ENCODE measurements at places on chromosomes 2 and 18.
A peak's percentile ranks its signal among the peaks of the same experiment; 100 is the strongest.

GRCh38 chr2:42087137-42087856 is 39.5 kb downstream of the PKDCC start:
- no peak for DNase-seq

GRCh38 chr2:173834141-173834540 is 131.0 kb downstream of the SP3 start:
- DNase-seq, result no peak

- DNase-seq, result peak; percentile 76
These were observed 23.2 kb upstream of the SLC20A1 start for GRCh38 chr2:112622528-112622849.

GRCh38 chr18:74454279-74454751 is 2.8 kb downstream of the DIPK1C start:
- DNase-seq, result no peak

GRCh38 chr18:55443776-55444175 is 144.2 kb downstream of the TCF4 start:
- DNase-seq, result no peak

Data from hematopoietic multipotent progenitor cell treated with erythropoietin and hydrocortisone succinate and interleukin-3 and kit ligand, for 6 days (in vitro differentiated cells).